ENCODE measurements at places on chromosomes 11 and 22.

DNA sequence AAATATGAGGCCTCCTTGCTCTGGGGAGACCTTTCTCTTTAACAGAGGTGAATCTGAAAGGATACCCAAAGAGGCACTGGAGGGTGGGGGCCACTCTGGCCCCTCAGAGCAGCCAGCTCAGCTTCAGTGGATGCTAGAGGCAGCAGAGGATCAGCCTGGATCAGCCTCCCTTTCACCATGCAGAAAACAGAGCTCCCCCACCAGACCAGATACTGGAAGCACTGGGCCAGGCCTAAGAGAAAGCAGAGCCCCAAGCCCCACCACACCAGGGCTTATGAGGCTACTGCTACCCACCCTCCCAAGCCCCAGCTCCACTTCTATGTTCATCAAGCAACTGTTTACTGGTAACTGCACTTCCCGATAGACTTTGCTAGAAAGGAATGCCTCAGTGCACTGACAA, 4.0 kb upstream of the SLC43A3 start:
- no peak for DNase-seq

DNA sequence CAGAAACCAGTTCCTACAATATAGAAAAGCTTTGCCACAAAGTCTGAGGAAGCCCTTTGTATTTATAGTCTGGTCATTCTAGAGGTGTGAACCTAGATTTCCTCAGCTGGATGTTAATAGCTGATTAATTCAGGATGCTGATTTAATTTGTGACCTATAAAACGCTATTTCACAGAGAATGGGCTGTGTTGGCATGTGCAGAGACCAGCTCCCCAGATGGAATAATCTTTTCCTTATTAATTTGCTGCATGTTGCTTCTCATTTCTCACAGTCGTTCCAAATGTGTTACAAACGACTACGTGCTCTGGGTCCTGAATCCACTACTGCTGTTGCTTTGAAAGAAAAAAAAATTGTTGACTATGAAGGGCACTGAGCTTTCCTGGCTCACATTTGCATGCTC, 49.3 kb downstream of the BDNF start:
- no peak for DNase-seq

GRCh38 chr11:96256215-96257011, 86.6 kb downstream of the MAML2 start:
- no peak for DNase-seq

DNA sequence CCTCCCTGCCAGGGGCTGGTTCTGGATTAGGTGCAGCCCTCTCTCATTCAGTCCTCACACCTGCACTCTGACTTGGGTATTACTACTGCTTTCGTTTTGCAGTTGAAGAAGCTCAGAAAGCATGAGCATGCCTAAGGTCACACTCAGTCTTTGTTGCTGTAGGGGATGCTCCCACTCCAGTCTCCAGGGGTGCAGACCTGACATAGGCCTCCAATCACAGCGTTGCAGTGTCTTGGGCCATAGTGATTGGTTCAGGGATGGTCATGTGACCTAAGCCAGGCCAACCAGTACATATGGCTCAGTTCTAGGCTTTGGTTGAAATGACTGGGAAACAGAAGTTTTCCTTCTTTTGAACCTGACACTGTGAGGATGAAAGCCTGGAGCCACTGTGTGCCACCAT, 61.7 kb downstream of the FBXO7 start:
- no peak for DNase-seq

DNA sequence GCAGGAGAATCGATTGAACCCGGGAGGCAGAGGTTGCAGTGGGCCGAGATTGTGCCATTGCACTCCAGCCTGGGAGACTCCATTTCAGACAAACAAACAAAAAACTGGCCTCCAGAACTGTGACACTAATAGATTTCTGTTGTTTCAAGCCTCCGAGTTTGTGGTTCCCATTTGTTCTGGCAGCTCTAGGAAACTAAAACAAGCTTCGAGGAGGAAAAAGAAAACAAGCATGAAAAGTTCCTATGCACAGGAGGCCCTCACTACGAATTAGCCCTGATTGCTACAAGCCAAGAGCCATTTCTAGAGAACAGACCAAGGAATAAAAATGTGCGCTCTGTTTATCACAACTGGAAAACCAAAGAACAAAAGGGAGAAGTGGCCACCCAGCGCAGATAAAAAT, 47.8 kb upstream of the SHANK2 start:
- no peak for DNase-seq

GRCh38 chr11:124942466-124943253, 6.8 kb upstream of the HEPACAM start:
- DNase-seq, result no peak

DNA sequence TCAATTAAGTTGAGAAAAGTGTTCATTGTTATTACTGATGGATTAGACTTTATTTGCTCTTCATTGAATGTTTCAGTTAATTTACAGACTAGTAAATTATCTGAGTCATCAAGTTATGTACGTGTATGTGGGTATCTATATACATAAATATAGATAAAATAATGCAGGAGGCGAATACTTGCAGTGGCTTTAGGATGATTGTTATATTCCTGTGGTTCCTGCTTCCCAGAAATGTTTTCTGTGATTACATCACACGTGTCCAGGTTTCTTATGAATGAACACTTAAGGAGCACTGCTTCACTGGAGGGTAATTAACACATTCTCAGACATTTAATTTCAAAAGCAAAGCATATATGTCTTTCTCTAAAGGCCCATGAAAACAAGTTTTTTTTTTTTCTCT, 28.4 kb downstream of the YAP1 start:
- DNase-seq, result no peak

GRCh38 chr22:29456211-29456671, 17.9 kb downstream of the RFPL1 start:
- DNase-seq, result no peak

GRCh38 chr22:50074551-50075530, 10.4 kb downstream of the MLC1 start:
- DNase-seq, result no peak

DNA sequence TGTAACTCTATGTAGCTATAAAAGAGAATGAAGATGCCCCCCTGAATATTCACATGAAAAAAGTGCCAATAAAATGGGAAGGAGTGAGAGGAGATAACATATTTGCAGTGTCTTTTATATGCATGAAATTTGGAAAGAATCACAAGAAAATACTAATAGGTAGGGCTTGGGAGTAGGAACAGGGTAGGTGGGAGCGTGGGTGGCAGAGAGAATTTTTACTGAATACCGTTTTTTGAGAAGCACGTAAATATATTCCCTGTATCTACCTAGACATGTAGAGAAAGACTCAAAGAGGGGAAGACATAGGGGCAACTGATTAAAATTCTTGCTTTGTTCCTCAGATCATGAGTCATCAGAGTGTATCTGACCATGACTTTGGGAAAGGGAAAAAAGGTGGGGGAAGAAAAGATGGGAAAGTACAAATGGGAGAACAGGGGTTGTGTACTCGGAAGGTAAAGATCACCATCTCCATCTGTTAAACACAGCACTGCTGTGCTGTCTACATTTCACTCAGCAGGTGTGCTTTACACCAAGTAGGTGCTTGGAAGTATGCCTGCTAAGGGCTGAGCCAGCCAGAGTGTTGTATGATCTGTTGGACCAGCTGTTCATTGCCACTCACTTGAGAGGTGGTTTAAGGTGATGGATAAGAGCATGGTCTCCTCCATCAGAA, 16.0 kb downstream of the PRR5L start:
- DNase-seq, result no peak

- no peak for DNase-seq
Observed at GRCh38 chr11:134349109-134349801, 17.5 kb downstream of the GLB1L2 start.

DNA sequence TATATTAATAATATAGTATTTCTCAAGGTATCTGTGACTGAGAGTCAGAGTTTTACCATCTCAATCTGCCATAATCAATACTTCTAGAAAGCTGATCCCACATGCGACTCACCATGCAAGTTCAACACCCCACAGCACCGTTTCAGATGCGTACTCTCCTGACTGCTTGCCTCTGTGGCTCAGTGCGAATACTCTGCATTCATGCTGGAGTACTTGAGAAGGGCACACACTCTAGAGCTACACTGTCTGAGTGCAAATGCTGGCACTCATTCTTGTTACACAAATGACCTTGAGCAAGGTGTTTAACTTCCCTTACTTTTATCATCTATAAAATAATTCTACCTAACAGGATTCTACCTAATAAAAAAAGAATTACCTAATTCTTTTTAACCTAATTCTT, 12.5 kb downstream of the SNU13 start:
- DNase-seq, result no peak

DNA sequence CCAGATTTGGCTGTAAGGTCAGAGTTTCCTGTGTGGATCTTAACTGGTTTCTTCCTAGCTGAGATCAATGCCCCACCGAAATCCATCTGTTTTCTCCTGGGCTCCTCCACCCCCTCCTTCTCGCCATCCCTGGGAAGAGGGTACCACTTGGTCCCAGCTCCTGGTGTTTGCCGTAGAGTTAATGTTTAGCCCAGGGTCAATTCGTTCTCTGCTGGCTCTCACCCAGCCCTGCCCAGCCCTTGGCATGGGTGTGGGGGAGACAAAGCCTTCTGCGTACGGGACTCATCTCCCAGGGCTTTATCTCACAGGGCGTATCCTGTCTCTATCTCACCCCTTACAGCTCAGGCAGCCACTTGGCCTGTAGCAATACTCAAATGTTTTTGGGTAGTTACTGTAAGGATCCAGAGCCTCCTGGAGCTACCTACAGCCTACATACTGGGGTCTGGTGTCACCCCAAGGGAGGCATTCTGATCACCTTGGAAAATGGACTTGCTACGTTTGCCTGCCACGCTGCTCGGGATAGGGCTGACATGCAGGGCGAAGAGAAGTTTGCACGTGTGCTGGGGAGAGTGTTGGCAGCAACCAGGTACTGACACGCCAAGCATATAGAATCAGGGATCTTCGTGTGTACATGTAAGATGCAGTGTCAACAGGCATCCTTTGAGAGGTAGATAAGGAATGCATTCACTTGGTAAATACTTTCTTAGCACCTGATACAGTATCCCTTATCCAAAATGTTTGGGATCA, 66.1 kb downstream of the SCN3B start:
- no peak for DNase-seq

DNA sequence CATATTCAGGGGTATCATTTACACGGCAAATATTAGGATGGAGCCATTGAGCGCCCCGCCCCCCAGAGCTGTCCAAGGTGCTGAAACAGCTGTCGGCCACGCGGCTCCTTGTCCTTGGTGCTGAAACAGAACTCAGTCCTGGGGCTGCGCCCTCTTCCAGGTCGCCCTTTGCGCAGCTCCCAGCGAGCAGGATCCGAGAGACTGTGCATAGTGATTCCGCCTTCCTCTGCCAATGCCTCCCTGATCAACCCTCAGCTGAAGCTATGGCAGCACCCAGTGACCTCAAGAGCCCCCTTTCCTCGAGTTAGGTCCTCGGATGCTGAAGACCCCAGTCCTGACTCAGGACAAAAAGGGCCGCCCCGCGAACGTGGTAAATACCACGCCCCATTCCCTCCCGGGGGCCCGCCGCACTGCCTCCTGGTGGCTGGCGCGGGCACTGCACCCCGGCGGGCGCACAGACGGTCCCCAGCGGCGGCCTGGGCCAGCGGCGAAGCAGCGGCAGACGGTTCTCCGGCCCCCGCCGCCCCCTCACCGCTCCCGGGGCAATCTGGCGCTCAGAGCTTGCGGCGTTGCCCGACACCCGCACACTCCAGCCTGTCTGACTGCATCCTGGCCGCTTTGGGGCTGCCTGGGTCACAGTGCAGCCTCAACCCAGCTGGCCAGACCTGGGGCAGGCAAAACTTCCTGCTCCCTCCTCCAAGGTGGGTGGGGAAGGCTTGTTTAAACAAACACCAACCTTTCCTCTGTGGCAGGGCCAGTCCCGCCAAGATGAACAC, 13.4 kb downstream of the SYT7 start:
- DNase-seq, result peak; percentile 54

- no peak for DNase-seq
Observed at GRCh38 chr11:83493917-83494316, 207.8 kb upstream of the CCDC90B start.

DNA sequence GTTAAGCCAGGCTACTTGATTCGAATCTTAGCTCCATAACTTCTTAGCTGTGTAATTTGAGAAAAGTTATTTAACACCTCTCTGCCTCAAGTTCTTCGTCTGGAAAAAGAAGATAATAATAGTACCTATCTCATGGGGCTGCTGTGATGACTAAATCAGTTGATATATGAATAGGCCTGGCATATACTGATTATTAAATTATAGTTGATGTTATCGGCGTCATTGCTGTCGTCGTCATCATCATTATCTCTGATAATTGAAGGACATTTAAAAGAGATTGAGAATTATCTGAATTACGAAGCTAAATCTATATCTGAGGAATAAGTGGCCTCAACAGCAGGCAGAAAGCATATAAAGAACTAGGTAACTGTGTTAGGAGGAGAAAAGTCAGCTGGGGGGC, 145.0 kb downstream of the APOL5 start:
- DNase-seq, result no peak

- DNase-seq, result no peak
Observed at GRCh38 chr11:13880634-13881033, 81.9 kb upstream of the SPON1 start.

DNA sequence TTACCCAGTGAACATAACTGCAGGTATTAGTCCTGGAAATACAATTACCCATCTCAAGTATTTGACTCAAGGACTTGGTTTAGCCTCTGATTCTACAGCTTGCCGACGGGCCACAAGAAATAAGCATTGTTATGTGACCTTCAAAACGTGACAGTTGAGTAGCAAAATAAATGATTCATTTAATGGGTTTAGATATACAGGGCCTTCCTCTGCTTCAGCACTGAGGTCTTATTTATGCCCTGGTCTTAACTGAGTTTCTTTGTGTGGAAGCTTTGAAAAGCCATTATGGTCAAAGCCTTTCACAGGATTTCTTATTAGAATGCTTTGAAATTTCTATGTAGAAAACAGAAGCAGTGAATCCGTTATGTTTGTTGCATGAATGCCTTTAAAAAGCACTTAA, 899.2 kb upstream of the API5 start:
- DNase-seq, result no peak

DNA sequence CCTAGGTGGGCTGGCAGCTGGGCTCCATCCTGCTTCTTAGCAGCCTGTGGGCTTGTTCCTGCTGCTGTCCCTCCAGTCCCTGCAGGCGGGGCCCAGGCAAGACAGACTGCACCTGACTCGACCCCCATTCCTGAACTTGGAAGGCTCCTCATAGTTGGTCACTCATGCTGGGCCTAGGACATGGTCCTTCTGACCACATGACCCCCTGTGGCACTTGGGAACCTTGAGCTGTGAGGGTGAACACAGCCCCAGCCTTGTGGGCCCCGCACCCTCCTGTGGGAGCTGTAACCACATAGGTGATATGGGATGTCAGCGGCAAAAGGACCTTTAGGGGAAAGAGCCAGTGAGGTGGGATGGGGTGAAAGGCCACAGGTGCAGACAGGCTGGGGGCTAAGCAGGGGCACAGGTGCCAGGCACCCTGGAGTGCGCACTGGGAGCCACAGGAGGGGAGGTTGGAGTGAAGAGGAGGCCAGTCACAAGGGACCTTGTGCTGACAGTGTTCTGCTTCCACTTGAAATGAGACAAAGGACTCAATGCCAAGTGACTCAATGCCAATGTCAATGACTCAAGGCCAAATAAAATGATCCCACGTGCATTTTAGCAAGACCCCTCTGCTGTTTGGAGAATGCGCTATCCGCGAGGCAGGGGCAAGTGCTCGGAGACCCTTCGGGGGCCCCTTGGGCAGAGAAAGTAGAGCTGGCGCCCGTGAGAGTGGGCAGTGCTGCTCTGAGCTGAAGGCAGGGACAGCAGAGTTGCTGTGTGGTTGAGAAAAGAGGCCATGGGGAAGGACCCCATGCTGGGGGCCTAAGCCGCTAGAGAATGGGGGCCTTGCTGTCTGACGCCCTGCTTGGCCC, 90.7 kb downstream of the MORC2 start:
- DNase-seq, result no peak

- no peak for DNase-seq
Observed at GRCh38 chr11:123045101-123045500, 16.8 kb downstream of the HSPA8 start.

- DNase-seq, result no peak
Observed at GRCh38 chr11:17171343-17171742, 36.4 kb downstream of the PIK3C2A start.
